ENCODE measurements at places on chromosomes 6 and 20. TPM values are rescaled to one million over a fixed set of nuclear protein-coding genes. Genes with fewer than 3 reads are reported as not detected.

- H3K4me3 ChIP-seq: no peak overlapping the region
- H3K4me1 ChIP-seq: no peaks in the 10 kb centered on the region
- no peaks in the 10 kb centered on the region for H3K36me3 ChIP-seq
- H3K27me3 ChIP-seq: peaks cover 35% of the 10 kb centered on the region
Observed at GRCh38 chr6:168865-169455, 123.3 kb upstream of the DUSP22 start.

DNA sequence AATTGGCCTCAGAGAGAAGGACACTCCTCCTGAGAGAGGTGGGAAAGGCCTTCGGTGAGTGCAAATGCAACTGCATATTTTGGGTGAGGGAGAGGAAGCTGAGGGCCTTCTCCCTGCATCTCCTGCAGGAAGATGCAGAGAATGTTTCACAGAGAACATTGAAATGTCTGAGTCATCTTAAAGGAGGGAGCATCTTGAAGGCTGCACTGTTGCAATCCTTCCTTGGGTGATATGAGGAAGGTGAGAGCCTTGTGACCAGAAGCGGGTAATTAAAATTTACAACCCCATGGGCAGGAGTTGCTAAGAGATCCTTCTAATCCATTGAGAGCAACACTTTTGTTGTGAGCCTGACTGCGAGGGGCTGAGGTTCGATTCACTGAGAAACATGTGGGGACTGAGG lies 375.7 kb upstream of the MARCKS start:
- peaks cover 3% of the 10 kb centered on the region for H3K4me1 ChIP-seq
- no peak for DNase-seq
- H3K27ac ChIP-seq: no peak overlapping the region
- H3K27me3 ChIP-seq: no peaks in the 10 kb centered on the region
- no peak overlapping the region for H3K4me3 ChIP-seq

The CPXM1 gene
- total RNA-seq: 130 TPM

DNA sequence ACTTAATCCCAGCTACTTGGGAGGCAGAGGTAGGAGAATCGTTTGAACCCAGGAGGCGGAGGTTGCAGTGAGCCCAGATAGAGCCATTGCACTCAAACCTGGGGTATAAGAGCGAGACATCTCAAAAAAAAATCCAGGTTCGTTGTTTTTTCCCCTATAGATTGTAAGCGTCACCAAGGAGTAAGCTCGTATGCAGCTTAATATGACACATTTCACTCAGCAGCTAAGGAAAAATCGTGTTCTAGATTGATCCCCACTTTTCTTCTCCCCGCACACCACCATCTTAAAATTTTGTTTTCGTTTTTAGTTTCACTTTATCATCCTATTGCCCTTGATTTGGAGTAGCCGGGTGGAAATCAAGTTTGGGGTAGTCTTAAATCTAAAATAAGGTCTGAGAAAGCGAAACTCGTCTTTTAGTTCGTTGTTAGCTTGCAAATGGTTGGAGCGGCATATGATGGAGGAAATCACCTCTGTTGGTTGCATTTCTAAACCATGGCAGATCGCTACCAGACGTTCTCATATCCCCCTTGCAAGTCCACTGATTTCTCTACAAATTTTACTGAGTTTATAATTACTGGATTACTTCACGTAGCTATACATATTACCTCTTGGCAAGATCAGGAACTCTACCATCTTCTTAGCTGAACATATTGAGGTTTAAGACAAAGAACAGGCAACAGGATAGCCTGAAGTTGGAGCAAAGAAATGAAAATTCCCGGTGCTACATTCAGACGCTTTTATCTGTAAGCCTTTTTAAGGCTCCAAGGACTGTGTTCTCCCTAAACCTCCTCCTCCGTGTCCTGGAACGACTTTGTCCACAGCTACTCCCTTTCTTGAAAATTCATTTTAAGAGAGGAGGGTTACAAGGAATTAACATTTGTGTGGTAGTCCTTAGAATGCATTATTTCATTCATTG lies 91.1 kb upstream of the BTN3A2 start:
- H3K4me1 ChIP-seq: peaks cover 31% of the 10 kb centered on the region
- no peak for DNase-seq
- H3K27ac ChIP-seq: no peak overlapping the region
- H3K27me3 ChIP-seq: no peaks in the 10 kb centered on the region
- H3K36me3 ChIP-seq: peaks cover 1% of the 10 kb centered on the region
- H3K4me3 ChIP-seq: no peak overlapping the region
